ENCODE measurements at places on chromosomes 6 and 20.

- no peak for DNase-seq
Observed at GRCh38 chr20:1242530-1242929, 16.7 kb downstream of the RAD21L1 start.

DNA sequence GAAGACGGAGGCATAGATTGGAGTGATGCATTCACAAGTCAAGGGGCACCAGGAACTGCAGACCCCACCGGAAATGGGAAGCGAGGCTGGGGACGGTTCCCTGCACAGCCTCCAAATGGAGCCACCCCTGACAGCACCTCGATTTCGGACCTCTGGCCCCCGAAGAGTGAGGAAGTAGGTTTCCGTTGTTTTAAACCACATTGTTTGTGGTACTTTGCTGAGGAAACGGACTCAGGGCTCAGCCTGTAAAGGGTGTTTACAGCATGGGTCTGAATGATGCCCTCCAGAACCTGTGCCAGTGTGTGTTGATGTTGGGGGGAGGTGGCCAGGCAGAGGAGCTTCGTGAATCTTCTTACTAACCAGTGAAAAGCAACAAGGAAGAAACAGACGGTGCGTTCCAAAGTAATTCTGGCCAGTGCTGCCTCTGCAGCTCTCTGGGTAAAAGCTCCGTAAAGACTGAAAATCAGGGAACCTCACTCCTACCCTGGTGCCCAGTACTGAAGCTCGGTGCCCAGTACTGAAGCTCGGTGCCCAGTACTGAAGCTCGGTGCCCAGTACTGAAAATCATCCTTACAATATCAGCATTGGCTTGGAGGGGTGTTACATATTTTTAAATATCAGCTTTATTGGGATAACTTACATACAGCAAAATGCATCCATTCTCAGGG, 30.1 kb upstream of the CCR6 start:
- DNase-seq: no peak

- DNase-seq: no peak
Observed at GRCh38 chr6:25137480-25137879, 141.7 kb upstream of the CARMIL1 start.

GRCh38 chr20:46549188-46549972, 1.1 kb downstream of the OCSTAMP start:
- DNase-seq: no peak

DNA sequence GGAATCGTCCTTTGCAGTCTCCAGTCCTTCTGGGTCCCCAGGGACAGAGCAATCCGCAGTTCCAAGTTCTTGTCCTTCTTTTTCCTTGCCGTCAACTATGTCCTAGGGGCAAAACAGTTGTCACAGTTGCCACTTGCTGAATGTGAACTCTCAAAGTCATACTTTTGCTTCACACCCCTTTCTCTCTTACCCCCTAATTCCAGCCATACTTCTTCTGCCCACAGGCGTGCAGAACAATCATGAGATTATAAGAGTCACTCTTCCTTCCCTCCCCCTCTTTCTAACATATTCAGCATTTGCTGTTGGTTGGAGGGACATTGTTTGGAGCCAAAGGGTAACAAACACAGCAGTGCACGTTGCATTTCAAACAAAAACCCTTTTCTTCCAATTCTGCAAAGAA, 74.4 kb downstream of the BCAS1 start:
- DNase-seq: no peak

DNA sequence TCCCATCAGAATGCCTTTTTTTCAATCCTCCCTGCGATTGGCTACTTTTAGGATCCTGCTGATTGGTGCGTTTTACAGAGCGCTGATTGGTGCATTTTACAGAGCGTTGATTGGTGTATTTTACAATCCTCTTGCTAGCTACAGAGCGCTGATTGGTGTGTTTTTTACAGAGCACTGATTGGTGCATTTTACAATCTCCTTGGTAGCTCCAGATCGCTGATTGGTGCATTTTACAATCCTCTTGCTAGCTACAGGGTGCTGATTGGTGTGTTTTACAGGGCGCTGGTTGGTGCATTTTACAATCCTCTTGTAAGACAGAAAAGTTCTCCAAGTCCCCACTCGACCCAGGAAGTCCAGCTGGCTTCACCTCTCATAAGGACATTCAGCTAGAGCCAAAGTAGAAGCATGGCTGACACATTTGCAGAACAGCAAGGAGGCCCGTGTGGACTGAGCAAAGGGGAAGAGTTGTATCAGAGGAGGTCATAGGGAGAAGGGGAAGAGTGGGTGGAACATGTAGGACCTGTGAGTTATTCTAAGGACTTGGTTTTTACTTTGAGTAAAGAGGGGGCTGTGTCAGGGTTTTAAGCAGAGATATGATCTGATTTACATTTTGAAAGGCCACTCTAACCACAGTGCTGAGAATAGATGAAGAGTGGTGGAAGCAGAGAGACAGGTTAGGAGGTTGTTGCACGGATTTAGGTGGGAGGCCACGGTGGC, 2.6 kb downstream of the ALDH5A1 start:
- no peak for DNase-seq

DNA sequence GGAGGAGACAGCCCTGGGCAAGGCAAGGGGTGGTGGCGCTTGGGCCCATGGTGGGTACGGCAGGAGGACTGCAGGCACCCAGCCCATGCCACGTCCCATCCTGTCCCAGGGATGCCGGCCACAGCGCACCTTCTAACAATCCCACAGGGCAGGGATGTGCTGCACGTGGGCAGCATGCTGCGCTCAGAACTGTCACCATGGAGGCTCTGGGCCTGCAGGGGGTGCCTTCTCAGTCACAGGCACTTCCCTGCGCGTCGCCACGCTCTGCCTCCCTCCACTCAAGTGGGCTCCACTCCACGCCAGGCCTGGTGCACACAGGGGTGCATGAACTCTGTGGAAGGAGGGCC, 2.4 kb downstream of the CABLES2 start:
- DNase-seq: no peak

DNA sequence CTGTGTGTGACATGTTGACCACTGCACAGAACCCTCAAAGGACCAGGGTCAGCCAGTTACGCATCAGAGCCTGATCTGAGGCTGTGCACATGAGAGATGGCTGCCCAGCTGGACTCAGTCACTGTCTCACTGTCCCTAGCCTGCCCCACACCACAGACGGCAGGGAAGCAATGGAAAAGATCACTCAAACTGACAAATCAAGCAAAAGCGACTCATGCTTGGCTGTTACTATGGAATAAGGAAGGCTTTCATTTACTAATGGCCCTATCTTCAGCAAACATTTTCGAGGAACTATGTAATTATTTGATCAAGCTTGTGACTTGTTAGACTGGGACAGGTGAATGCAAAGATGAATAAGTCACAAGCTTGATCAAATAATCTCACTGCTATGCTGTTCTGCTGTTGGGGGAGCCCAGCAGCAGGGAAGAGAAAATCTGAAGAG, 137.0 kb downstream of the SLC23A2 start:
- DNase-seq: no peak

DNA sequence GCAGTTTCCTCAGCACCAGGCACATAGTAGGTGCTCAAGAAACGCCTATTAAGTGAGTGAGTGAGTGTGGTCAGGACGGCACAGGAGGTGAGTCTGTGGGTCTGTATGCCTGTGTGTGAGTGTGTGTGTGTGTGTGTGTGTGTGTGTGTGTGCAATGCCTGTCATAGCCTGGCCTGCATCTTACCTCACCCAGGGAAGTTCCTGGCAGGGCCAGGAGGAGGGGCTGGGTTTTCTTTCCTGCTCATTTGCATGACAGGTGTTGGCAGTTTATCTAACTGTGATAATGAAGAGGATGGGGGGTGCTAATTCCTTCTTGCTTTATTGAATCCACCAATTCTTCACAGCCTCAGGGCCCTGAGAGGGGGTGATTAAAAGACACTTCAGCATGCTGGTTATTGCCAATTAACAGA, 146.7 kb upstream of the MLN start:
- no peak for DNase-seq

DNA sequence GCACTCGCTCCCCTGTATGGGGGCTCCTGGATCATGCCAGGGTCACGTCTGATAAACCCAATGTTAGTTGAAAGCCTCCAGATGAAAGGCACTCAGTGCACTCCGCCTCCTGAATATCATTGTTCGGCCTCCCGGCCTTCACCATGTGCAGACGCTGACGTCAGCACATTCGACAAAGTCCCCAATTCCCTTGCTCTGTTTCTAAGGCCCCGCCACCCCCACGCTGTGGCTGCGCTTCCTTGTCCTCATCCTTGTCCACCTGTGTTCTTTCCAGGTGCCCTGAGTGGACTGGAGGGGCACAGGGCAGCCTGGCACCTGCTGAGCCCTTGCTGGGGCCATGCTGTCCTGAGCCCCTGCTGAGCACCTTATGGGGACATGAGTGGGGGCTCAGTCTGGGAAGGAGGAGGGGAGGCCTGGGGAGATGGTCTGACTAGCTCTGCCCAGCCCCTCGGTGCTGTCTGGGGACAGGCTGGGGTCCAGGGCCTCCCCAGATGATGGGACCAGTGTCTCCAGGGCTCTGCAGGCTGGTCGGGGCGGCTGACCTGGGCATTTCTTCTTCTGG, 9.8 kb upstream of the BHLHE23 start:
- no peak for DNase-seq

DNA sequence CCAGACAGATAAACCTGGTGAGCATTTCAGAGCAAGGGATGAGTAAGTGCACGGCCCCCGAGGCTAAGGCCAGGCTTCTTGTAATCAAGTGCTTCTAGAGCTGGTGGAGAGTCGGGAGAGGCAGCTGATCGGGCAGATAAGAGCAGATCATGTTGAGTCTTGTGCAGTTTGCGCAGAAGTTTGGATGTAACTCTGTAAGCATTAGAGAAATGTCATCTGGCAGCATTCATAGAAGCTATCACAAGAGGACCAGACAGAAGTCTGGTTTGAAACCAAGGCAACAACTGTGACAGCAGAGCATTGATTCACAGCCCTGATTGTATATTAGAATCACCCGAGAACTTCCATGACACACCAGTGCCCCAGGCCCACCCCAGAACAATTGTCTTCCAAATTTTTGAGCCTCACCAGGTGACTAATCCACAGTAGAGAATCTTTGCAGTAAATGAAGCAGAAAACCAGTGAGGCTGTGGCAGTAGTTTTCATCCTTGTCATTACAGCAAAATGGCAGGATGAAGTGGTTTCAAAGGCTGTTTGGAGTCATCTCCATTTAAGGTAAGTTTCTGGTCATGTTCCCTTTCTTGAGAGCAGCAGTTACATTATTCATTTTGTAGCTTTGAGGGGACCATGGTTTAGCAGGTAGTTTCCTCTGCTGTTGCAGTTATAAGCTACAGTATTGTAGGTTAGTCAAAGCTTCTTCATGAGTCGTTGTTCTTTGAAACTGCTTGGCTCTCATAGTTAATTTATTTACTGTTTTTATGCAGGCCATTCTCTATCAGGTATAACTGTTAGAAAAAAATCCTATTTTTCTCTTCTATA, 84.1 kb downstream of the RNF217 start:
- no peak for DNase-seq

- no peak for DNase-seq
Observed at GRCh38 chr20:19737025-19737424, 21.0 kb upstream of the RIN2 start.

DNA sequence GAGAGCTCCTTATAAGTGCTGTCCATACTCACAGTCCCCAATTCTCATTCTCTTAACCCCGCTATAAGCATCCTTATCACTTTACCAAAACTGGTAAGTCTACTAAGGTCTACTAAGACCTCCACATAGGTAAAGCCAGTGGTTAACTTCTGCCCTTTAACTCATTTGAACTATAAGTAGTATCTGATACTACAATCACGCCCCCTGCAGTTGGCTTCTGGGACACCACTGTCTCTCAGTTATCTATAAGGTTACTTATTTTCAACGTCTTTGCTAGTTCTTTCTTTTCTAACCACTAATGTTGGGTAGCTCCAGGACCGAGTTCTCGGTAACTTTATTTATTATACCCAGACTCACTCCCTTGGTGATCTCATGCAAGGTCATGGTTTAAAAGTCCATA, 142.6 kb downstream of the ARHGAP18 start:
- DNase-seq: no peak

DNA sequence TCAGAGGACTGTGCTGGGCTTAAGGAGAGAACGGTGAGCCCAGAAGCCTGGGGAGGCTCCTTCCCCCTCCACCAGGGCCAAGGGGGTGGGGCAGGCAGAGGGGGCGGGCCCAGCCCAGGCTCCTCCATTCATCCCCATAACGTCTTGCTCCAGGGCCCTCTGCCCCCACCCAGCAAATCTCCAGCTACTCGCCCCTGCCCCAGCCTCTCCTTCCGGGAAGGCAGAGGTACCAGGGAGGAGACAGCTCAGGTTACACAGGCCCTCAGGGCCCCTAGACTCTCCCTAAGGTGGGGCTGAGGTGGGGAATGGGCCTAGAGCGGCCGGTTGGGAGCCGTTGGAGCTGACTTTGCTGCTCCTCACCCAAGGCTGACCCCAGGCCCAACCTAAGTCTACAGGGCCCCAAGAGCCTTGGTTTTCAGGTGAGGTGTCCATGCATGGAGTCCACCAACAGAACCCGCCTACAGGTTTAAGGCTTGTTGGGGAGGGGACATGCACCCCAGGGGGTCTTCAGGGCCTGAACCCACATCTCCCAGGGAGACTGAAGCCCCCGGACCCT, 1.2 kb downstream of the LAMA5 start:
- no peak for DNase-seq

DNA sequence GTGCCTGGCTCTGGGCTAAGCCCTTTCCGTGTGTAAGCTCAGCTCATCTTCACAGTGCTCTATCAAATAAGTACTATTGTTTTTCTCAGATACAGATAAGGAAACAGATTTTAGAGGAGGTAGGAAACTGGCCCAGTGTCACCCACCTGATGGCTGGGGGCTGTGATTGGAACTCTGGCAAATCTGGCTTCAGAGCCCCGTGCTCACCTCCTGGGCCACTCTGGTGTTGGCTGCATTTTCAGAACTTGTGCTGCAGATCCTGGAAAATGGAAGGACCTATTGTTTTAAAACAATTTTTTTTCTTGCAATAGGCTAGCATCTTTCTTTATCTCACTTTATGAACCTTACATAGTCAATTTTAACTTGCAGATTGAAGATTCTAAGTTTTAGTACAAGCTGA, 5.7 kb downstream of the STX16 start:
- DNase-seq: no peak

DNA sequence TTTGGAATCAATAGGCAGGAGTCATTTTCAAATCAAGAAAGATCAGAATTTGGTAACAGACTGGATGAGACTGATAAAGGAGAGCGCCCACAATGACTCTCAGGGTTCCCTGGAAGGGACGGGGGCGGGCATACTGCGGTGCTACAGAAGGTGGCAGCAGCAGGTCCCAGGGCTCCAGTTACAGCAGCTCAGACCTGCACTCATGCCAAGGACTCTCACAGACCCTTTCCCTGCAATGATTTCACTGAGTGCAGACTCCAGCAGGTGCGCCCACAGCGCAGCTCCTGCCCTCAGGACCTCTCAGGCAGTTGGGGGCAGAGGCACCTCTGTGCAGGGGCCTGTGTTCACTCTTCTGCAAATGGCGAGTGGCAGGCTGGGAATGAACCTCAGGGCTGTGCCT, 359.8 kb downstream of the ZFAND3 start:
- no peak for DNase-seq

DNA sequence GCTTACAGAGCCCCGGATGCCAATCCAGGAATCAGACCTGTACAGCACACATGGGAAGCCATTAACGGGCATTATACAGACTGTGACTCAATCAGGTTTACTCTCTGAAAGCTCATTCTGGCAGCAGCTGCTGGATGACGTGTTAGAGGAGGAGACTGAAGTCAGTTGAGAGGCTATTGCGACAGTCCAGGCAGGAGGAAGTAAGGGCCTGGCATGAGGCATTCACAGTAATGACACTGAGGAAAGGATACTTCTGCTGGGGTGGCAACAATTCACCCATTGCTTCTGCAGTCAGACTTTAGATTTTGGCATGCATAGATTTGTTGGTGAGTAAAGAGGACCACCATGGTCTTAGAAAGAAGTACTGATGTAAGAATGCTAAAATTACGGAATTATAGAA, 151.0 kb upstream of the HEY2 start:
- DNase-seq: no peak

GRCh38 chr20:13037727-13038126, 29.0 kb downstream of the SPTLC3 start:
- no peak for DNase-seq
